NT2/D1 (cell line): ENCODE measurements at places on chromosomes 5 and 9.

- no peak for DNase-seq
These were observed 148.5 kb upstream of the MRPS30 start for GRCh38 chr5:44660251-44660650.

GRCh38 chr5:108084105-108084504 is 297.8 kb downstream of the FBXL17 start:
- DNase-seq = no peak

DNA sequence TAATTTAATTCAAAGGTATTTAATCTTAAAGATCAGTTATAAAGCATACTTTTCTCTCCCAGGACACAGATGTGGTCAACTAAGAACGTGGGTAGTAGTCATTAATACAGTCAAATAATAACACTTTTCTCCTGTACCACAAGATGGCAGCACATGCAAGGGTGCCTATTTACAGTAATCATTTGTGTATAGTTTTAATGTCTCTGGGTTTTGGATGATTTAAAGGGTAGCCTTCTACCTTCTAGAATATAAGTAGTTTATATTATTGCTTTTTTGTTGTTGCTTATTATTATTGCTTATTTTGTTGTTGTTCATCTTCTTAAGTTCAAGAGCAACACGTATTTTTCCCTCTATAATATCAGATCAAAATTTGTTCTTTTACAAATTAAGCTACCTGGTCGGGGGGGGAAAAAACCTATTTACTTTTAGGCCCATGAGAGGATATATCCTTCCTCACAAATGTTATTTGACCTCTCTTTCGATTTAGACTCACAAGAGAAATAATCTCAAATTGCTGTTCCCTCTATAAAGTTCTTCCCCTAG is 59.6 kb upstream of the SLC27A6 start:
- peak; percentile 25 for DNase-seq

DNA sequence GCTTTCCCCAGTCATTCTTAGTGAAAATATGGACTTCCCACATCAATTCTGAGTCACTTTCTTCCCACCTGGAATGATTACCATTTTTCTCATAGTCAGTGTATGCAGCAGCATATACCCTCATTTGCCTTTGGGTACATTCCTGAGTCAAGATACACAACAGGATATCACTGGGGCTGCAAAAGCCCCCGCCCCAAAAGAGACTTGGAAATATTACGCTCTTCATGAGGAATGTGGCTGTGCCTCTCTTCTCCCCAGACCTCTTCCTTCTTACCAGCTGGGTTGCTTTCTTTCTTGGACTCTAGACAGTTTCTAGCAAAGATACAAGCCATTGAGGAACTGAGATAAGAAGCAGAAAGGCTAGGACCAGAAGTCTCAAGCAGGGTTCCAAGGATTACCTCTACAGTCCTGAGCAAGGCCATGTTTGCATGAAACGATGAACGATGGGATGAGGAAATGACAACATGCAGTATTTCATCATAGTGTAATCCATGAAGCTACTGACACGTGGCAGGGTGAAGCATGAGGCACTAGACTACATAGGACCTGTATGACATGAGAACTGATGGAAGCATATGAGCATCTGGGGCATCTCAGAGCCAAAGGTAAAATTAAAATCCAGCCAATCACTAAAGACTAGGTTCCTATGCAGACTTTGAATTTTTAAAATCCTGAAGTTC is 218.1 kb downstream of the RAB3C start:
- DNase-seq = no peak

DNA sequence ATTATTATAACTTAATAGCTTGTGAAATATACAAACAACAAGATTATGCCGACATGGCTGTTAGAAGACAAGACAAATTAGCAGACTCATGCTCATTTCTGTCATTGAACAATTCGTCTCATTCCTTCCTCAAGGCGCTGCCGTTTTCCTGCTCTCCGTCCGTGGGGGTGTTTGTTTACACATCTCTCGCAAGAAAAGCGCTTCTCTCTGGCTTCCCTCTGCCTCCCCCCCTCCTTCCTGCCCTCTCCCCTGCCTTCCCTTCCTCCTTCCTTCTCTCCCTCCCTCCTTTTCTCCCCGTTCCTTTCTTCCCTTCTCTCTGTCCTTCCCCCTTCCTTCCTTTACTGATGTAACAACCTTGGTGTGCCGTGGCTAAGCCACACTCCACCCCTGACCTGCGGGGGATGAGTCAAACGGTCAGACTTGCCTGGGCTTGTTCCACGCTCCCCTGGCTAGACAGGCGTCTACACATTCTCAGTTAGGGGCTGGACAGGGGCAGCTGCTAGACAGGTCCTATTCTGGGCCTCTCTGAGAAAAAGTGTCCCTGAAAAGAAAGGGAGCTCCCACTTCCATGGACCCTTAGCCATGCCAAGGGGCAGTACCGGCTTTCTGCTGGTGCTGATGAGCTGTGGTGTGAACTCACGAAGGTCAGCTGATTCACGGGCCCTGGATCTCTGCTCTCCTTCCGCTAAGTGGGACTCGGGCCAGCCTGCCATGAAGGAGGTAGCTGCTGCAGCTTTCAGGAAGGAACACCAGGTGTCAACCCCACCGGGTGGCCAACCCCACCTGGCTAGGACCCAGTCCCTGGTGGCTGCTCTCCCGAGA is 32.0 kb upstream of the SPTLC1 start:
- DNase-seq = no peak

- DNase-seq = no peak
These were observed 480.8 kb downstream of the SPATA31A7 start for GRCh38 chr9:61670616-61671015.

DNA sequence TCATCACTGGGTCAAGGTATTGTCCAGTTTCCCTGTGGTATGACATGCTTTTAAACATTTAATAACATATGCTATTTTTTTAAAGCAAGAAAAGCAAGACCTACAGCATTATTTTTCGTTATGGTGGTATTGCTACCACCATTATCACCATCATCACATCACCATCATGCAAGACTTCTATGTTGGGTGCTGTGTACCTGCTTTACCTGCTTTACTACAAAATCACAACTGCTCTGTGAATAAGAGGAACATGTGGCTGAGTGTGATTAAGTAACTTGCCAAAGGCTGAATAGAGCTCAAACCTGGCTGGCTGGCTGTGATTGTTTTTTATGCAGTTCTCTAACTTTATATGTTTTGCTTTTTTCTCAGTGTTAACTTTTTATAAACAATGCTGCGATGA is 140.8 kb upstream of the CLINT1 start:
- no peak for DNase-seq

DNA sequence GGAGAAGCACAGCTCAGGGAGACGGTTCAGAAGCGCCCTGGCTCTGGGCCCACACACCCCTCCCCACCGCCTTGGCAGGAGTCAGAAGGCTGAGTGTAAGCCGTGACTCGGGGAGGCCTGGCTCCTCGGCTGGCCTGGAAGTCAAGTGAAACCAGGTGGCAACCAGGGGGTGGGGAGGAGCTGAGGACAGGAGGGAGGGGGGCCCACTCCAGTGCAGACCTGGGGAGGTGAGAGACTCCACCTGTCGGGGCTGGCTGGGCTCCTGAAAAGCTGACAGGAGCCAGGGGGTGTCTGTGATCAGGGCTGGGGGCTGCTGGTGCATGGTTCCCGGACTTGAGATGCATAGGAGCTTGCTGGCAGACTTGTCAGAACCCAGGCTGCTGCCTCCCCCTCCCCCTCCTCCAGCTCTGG is 150.2 kb upstream of the PHYKPL start:
- no peak for DNase-seq
